Pancreas (tissue), 10 donors: ENCODE measurements at places on chromosomes 11 and 22. TPM values are rescaled to one million over a fixed set of nuclear protein-coding genes. Genes with fewer than 3 reads are reported as not detected.

Gene RAG2
- not detected for total RNA-seq

Gene PKNOX2
- 8.1 TPM for total RNA-seq

Gene TXNRD2
- total RNA-seq, result 9.6 TPM

Gene GAB4
- total RNA-seq, result not detected

Gene KCNK4
- total RNA-seq, result not detected

Gene APOL2
- 6.3 TPM for total RNA-seq

Gene PTPN5
- 0.09 TPM for total RNA-seq

Gene APOL3
- 2.5 TPM for total RNA-seq

Gene HSPB2
- not detected for total RNA-seq
